ENCODE measurements at places on chromosomes 7 and 10.

DNA sequence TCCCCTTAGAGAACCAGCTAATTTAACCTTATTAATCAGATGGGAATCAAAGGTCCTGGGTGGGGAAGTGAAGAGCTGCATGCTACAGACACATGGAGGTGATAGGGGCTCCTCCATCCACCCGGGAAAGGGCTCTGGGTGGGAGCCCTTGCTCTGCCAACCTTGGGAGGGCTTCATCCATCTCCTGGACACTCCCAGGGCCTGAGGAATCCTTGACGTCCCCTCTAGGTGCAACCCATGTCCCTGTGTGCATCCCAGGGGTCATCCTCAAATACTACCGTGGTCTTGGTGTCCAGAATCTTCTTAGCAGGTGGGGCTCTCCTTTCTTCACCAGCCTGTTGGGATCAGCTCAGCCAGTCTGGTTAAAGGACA is 55.4 kb upstream of the IGFBP3 start:
- DNase-seq = no peak

DNA sequence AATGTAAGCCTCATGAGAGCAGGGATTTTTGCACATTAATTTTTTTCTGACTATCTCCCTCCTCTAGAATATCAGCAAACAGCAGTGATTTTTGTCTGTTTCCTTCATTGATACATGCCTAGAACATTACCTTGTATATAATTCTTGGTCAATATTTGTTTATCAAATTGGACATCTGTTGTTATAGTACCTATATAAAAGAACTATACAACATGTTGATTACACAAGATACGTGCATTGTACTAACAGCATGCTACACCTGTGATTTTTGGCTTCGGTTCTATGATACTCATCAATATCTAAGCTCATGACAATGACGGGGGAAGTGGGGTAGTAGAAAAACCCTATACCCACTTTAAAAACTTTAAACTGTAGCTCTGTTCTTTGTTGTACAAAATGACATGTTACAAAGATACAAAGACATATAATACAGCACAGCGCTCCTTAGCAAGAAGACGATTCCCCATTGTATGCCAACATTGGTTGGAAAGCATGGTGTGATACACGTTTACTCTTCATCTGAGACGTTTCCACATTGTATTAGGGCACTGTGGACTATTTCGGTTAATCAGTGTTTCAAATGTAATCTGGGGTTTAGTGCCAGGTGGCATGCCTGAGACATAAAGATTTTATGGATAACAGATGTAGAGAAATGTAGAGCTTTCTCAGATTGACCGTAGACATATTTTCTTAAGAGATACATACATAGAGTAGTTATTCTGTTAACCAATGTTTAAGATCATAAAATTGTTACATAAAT is 70.5 kb upstream of the FOXP2 start:
- DNase-seq = no peak

DNA sequence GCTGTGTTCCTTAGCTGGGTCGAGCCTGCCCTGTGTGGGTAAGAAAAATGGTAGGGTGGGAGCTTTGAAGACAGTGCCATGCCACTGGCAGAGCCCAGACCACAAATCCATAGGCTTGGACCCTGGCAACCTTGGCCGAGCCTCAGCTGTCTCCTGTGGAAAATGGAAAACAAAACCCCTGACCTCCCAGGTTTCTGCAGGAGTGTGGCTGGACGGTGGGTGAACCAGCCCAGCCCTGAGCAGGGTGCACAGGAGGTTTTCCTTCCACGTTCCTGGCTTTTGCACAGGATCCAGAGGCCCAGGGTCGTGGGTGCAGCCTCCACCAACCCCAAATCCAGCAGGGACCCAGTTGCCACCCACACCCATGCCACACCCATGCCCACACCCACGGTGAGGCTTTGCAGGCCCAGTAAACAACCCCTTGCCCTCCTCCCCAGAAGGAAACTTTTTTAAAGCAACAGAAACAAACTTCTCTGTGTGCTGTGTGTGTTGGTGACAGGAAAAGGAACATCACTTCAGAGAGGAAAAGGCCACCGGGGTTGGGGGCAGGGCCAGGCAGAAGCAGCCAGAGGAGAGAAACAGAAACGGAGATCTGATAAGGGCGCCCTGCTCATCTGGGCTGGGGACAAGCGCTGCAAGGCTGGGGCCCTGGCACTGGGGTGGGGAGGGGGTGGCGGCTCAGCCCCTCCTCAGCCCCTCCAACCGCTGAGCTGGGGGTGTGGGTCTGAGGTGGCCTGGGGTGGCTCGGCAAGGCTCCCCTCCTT is 20.7 kb upstream of the ZMIZ1 start:
- DNase-seq = no peak

- no peak for DNase-seq
Observed at GRCh38 chr7:139304517-139304916, 36.6 kb upstream of the FMC1 start.

DNA sequence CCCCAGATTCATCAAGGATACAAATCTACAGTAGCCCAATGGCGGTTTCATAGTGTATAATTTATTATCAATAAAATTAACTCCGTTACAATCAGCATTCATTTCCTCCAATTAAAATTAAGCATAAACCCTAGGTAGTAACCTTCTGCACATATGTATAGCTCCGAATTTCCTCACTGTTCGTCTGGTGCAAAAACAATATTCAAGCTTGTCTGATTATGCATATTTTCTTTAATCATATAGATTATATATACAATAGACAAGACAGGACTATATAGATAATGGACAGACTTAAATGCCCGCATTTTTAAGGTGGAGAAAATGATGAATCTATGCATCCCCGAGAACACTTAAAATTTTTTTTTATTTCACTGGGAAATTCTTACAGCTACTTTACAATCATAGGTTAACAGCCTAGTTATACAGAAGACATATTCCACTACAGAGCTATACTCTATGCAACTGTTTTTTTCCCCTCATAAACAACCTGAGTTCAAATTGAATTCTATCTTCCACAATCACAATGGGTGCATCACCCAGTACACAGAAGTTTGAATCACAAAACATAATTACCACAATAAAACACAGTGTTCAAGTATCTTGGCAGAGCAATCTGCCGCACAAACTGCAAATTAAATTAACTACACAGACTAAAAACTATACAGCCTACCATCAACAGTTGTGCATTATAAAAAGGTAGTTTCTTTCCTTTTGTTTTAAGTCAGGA is 2.6 kb downstream of the HOXA9 start:
- no peak for DNase-seq

- DNase-seq = no peak
Observed at GRCh38 chr10:29249018-29249417, 39.9 kb upstream of the LYZL1 start.

GRCh38 chr7:85060696-85061095 is 126.2 kb downstream of the SEMA3D start:
- no peak for DNase-seq

- no peak for DNase-seq
Observed at GRCh38 chr7:139949629-139950028, 113.1 kb downstream of the PARP12 start.

DNA sequence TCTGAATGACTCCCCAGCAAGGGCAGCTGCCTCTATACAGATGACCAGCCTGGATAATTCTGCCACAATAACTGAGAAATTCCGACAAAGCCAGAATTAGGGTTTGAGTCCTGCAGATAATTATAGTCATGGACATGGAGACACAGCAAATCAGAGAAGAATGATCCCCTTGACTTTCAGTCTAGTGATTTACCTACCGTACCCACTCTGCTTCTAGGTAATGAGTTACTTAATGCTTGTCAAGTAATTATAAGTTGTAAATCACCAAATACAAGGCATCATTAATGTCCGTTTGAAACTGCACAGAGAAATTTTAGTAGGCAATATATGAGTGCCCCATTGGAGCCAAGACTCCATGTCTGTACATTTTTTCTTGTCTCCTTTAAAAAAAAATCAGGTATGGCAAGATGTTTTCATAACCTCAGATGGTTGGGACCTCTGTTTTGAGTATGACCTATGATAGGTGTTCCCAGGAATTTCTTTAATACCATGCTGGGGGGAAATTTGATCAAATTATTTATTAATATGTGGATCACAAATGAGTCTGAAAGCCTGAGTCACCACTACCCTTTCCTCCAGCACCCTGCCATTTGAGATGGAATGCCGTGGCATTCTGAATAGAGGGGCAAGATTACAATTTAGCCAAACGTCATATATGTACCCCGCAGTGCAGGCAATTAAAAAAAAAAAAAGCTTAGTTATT is 5.5 kb upstream of the ARID5B start:
- no peak for DNase-seq
